ENCODE measurements at places on chromosomes 3 and 15.

DNA sequence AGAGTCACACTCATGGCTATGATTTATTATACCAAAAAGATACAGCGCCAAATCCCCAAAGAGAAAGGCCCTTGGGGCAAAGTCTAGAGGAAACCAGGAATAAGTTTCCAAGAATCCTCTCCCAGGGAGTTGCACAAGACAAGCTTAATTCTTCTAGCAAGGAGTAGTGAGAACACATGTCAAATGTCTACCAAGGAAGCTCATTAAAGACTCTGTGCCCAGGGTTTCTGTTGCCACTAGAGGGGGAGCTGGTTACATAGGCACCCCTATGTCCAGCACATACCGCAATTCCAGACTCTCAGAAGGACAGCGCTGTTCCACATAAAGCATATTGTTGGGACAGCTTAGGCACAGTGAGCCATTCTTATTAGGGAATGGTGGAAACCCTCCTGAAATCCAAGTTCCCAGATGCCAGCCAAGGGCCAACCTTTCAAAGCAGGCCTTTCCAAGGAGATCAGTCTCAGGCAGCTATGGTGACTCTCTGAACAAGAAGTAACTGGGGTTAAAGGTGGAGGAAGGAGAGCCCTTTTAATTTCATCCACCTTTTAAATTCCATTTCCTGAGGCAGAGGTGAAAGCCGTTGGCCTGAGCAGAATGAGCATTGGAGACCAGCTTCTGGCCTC lies 194.2 kb downstream of the UACA start:
- DNase-seq = no peak

DNA sequence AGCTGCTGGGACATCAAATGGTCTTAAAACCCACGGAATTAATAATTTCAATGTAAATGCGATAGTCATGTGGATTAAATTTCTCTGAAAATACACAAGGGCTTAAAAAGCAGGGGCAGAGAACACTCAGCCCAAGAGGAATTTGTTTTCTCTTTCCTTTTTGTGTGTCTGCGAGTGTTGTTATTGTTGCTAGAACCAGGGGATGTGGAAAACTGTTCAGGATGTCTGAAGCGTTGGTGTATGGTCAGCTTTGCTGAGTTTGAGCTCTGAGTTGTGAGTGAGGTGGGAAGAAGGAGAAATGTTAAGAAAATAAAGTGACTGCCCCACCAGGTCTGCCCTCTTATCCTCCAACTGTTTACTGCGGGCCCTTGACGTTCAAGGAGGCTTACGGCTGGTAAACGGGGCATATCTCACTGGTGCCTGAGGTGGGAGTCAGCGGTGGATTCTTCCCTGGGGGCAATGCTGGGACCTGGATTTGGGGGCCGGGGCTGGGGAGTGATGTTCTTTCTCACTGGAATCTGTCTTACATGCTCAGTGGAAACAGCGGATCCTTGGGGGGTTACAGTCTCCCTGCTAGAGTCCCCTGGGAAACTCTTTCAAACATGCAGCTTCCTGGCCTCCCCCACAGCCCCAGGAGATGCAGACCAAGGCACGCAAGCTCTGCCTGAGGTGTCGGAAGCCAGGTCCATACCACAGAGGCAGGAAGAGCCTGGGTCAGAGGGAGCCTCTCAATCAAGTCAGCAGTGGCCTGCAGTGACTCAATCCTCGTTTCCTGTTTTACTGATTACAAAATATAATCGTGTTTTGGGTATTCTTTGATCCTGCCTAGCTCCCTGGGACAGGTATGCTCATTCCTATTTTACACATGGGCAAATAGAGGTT lies 41.8 kb downstream of the ITGA11 start:
- DNase-seq = no peak

- no peak for DNase-seq
Observed at GRCh38 chr3:64873400-64873799, 185.6 kb upstream of the ADAMTS9 start.

GRCh38 chr3:171828902-171829770 lies 14.0 kb upstream of the TMEM212 start:
- no peak for DNase-seq

DNA sequence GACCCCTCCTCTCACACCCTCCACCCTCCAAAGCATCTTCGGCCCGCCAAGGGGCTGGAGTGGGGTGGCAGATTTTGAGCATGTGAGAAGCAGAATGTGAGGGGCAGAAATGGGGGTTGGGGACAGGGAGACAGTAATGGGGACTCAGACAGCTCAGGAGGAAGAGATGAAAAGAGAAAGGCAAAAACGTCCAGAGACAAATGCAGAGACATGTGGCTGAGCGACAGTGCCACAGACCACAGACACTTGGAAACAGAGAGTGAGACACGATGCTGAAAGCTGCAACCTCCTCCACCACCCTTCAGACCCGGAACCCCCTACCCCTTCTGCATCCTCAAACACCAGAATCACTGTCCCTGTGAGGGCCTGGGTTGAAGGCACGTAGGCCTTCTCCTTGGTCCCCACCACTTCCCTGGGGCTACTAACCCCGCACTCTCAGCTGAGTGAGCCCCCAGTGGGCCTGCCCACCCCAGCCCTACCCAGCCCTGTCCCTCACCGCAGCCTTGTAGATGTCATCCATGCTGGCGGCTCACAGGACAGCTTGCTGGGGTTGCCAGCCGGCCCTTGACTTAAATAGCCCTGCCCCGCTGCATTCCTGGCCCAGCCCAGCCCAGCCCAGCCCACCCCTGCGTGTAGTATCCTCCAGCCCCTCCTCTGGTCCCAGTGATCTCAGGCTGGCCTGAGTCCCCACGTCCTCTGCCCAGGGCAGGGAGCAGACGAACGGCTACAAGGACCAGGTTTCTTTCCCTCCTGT lies at the start of gene TNNC1:
TNNC1 (minus strand) TSS at position 546 of the 754 bp plus-strand sequence; CDS start at position 520, 26 bp downstream.
- DNase-seq = no peak

GRCh38 chr3:141129541-141130011 lies 78.4 kb downstream of the SPSB4 start:
- DNase-seq = no peak

GRCh38 chr15:53072077-53072476 lies 281.9 kb upstream of the ONECUT1 start:
- DNase-seq = no peak

- DNase-seq = no peak
Observed at GRCh38 chr3:154148541-154148940, 27.4 kb downstream of the ARHGEF26 start.
